ENCODE measurements at places on chromosomes 3 and 15.

- no peak for DNase-seq
These were observed 427.9 kb upstream of the AGTR1 start for GRCh38 chr3:148269816-148270215.

- no peak for DNase-seq
These were observed 133.2 kb upstream of the STRIT1 start for GRCh38 chr3:155426524-155427230.

- DNase-seq = no peak
These were observed 10.0 kb downstream of the FAM107A start for GRCh38 chr3:58567251-58567515.

- DNase-seq = no peak
These were observed 14.0 kb downstream of the PLCH1 start for GRCh38 chr3:155730843-155731242.

DNA sequence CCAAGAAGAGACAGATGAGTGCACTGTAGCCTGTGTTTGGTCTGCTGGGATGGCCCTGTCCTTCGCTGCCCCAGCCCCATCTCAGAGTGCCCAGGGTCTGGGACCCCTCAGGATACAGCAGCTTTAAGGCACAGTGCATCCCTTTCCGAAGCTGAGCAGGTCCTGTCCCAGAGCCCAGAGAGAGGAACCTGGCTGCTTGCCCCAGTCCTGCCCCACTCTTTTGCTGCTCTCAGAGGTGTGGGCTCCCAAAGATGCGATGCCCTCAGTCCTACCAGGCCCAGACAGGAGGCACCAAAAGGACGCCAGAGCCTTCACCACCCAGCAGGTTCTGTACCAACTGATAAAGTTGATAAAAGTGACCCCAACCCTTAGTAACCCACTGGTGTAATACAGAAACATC, 8.2 kb downstream of the PLCD1 start:
- no peak for DNase-seq

DNA sequence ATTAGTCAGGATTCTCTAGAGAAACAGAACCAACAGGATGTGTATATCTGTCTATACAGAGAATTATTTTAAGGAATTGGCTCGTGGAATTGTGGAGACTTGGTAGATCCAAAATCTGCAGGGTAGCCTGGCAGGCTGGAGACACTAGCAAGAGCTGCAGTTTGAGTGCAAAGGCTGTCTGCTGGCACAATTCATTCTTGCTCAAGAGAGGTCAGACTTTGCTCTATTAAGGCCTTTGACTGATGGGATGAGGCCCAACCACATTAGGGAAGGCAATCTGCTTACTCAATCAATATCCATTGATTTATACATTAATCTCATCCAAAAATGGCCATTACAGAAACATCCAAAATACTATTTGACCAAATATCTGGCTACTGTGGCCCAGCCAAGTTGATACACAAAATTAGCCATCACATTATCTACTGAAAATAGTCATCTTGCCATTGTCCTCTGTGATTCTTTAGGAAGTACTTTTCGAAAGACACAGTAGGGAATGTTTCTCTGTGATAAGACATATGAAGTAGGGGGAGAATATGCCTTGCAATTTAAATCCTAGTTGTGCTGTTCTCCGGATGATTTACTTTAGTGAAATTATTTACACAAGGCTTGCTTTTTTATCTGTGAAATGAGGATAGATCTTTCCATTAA, 873.8 kb downstream of the ROBO2 start:
- DNase-seq = no peak

DNA sequence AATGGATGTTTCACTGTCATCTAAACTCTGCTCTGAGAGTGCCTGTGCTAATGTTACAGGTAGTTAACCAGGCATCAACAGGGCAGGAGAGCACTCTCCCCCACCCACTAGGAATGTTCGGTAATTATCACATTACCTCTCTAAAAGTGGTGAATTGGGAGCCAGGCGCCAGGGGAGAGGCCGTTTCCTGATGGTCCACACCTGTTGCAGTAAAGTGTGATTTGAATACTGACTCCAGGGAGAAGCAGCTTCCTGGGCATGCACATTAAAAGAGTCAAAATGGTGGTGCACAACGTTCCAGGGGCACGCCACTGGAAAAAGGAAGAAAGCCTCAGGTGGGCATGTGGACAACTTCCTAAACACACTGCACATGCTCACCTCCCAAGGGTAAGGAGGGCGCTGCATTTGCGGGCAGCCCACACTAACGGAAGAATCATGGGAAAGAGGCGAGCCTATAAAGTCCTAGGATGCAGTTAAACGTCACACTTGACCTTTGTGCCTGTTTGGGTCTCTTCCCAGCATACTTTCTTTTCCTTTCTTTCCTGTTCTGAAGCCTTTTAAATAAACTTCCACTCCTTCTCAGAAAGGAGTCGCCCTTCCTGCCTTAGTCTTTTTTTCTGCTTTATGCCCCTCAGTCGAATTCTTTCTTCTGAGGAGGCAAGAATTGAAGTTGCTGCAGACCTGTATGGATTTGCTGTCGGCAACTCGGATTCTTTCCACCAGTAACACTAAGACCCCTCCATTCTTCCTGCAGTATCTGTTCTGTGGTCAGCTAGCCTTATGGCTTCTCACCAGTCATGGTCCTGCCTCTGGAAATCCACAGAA, 28.9 kb upstream of the GPD1L start:
- no peak for DNase-seq

DNA sequence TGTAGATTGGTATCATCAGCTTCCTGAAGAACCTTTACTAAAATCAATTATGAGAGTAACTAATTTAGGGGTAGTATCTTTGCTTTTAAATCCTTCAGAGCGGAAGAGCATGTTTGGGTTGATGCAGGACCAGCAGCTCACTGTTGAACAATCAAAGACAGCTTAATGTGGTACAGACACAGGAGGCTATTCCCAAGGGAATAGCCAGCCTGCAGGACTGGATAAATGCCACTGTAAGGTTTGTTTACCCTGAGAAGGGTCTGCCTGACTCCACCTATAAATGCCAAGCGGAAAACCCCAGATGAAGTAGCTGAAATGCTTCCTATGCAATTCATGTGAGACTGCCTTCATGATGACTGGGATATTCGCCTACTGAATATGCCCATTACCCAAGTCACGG, 16.0 kb upstream of the STAC start:
- DNase-seq = no peak

- no peak for DNase-seq
These were observed 33.2 kb downstream of the IDH3A start for GRCh38 chr15:78182336-78182700.

GRCh38 chr3:128415200-128415772, 51.4 kb downstream of the DNAJB8 start:
- no peak for DNase-seq

- no peak for DNase-seq
These were observed 72.3 kb upstream of the TSPAN3 start for GRCh38 chr15:77143191-77143590.

DNA sequence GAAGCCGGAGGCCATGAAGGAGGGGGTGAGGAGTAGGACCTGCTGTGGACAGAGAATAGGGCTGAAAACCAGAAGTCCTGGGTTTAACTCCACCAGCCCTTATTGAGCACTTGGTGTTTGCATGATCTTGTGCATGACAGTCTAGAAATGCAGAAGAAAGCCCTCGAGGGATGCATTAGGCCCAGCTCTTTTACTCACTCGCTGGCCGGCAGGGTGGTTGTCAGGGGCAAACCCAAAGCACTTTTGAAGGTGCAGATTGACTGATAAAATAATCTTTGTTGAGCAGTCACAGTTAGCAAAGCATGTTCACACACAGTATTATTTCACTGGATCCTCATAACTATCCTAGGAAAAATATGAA, 55.3 kb downstream of the CORO2B start:
- DNase-seq = no peak

DNA sequence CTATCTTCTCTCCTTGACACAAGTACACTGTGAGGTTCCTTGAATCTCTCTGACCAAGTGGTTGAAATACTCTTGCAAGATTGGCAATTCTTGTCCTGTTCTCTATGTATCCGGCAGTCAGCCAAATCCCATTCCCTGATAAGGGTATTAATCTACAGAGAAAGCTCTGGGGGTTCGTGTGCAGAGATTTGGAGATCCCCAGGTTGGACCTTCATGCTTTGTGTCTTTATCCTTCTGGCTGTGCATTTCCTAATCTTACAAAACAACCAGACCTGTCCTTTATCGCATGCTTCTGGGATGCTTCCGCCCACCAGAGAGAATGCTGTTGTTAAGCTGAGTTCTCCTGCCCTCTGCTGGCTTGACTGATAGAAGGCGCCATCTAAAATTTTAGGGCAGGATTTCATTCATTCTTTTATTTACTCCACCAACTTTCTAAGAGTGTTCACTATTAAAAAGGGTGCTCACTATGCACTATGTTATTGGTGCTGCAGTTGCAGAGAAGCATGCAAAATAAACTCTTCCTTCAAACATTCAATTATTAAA, 8.6 kb upstream of the SST start:
- DNase-seq = peak; percentile 13

GRCh38 chr3:45943207-45943846, at the start of gene CXCR6:
TSS of gene CXCR6 (plus strand) at chr3:45943464. CDS start at chr3:45946482, 3,018 bp downstream.
- no peak for DNase-seq

DNA sequence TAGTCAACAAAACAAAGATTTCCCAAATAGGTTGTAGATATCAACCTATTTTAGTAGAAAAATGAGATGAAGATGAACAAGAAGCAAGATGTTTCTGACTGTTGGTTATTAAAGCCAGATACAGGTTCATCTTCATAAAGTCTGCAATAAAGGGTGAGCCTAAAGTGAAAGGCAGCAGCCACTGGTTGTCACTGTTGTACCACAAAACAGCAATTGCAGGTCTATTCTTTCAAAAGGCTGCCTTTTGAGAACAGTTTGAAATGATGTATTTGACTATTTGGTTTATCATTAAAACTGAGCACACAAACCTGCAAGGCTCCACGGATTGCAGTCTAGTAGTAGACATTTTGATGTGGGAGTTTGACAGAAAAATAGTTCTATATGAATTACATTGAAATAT, 543.4 kb downstream of the GBE1 start:
- no peak for DNase-seq

GRCh38 chr3:2153053-2153452, 54.4 kb downstream of the CNTN4 start:
- DNase-seq = no peak

DNA sequence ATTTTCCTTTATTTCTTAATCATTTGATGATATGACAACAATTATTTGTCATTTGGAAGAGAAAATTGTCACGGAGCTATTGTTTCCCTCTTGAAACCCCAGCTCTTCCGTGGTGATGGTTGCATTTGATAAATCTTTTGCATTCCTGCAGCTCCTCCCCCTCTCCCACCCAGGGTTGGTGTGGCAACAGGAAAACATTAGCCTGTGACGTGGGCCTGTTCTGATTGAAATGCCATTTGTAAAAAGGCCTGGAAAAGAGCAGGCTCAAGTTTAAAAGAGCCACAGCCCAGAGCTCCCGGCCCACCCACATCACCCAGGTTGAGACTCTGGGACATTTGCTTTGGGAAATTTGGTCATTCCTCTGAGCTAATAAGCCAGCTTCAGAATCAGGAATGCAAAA, 282.5 kb downstream of the RPLP1 start:
- DNase-seq = peak; percentile 73

GRCh38 chr3:195411836-195412235, 31.0 kb downstream of the ACAP2 start:
- peak; percentile 33 for DNase-seq

DNA sequence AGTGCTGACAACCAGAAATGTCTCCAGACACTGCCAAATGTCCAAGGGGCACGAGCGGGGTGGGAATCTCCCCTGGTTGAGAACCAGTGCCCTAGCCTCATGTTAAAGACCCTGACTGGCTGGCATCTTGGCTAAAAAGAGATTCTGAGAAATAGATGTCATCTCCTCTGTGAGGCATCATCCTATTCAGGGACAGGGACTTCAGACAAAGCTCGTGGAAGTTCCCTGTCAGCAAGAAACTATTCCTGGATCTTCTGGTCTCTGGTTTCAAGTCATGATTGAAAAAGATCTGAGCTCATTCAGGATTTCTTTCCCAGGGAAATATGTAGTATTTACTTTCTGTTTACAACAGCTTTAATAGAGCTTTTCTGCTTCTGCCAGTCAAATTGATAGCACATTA, 10.8 kb downstream of the WDR5B start:
- no peak for DNase-seq

GRCh38 chr3:175310046-175310445, 450.9 kb downstream of the NAALADL2 start:
- no peak for DNase-seq

- no peak for DNase-seq
These were observed 6.5 kb downstream of the CHST13 start for GRCh38 chr3:126530171-126531050.

DNA sequence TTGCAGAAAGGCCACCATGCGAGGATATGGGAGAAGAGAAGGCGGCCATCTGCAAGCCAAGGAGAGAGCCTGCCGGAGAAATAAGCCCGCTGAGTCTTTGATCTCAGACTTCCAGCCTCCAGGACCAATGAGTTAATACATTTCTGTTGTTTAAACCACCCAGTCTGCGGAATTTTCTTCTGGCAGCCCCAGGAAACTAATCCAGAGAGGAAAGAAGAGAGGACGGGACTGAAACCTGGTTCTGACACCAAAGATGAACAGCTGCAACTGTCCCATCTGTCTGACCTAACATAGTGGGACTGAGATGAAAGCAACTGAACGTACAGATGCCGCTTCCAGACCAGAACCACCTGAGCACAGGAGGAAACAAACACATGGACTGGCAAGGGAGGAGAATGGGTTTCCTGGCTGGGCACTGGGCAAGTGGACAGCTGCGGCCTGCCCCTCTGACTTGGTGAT, 32.3 kb downstream of the VGLL4 start:
- no peak for DNase-seq

DNA sequence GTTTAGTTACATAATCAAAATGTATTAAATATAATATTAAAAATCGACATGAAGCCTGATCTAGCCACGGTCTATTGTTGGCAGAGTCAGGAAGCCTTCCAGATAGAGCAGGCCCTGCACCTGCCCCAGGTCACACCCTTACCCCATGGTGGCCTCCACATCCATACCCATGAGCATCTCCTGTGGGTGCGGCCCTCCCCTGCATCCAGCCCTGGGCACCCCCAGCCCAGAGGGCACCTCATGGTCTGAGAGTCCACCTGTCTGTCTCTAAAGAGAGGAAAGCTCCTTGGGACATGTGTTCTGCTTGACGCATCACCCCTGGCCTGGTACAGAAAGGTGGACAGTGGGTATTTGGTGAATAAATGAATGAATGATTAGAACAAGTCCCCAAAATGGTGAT, 37.2 kb upstream of the CSPG4 start:
- no peak for DNase-seq

- DNase-seq = no peak
These were observed 1.7 kb downstream of the MRAS start for GRCh38 chr3:138349926-138350665.

DNA sequence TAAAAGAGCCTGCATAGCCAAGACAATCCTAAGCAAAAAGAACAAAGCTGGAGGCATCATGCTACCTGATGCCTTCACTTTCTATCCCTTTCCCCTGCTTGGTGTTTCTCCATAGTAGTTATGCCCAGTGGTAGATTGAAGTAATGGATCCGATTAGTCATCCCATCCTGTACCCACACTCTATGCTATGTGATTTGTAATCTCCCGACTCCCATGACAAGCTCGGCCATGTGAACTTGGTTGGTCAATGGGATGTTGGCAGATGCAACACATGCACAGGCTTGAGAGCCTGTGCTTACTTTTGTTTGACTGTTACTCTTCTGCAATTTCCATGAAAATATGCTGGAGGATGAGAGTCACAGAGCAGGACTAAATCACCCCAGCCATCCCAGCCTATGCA, 334.9 kb upstream of the DPH6 start:
- no peak for DNase-seq
